Activated naive CD4-positive, alpha-beta T cell (primary cell): ENCODE measurements at places on chromosomes 2 and 18.

DNA sequence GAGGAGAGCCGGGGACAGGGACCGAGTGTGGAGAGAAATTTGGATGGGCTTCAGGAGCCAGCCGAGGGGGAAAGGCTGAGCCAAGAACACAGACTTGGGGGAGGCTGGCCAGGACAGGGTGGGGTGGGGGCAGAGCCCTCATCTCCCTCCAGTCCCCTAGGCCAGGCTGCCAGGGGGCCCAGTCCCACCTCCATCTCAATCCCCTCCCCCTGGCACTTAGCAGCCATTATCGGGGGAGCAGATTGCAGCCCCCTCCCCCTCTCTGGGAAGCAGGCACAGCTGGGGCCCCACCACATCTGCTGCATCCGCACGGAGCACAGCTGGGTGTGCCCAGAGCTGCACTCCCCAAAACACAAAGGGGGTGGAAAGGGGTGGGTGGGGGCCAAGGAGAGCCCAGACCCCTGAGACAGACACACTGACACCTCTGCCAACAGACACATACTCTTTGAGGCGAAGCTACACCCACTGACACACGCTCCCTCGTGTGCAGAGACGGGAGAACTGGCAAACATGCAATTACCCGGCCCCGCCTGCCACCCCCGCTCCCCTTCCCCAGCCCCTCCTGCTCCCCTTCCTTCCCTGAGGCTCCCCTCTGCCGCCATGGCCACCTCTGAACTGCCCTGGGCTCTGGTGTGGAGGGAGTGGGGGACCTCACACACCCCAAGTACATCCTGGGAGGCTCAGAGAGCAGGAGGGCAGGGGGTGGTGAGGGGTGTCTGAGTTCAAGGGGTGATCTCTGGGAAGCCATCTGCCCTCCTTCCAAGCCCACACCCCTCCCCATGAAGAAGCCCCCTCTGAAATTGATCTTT, 5.1 kb upstream of the ASIC4 start:
- DNase-seq: no peak

- DNase-seq: no peak
These were observed 97.2 kb downstream of the TDRD15 start for GRCh38 chr2:21220930-21221329.

DNA sequence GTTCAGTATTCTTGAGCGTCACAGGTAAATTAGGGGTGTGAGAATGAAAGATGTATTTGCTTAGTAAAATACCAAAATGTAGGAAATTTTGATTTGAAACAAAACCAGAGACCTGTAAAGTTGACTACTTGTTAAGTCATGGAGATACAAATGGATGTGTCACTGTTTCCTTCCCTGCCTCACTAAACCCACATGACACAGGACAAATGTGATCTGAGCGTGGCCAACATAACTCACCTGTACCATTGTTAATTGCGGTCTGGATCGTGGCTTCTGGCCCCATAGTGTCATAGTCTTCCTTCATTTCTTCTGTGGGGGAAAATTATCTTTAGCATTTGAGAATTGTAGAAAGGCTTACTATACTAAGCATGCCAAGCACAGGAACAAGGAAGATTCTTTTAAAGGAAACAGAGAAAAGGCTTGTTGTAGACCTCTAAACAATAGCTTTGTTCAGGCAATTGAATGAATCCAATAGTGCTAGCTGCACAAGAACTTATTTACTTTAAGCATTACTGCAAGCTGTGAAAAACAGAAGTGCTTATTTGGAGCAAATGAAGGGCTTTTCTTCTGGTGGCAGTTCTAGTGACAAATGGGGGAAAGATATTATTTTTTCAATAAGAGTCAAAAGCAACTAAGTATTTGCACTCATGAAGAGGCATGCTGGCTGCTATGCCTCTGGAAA, 95.2 kb downstream of the ZEB2 start:
- no peak for DNase-seq

DNA sequence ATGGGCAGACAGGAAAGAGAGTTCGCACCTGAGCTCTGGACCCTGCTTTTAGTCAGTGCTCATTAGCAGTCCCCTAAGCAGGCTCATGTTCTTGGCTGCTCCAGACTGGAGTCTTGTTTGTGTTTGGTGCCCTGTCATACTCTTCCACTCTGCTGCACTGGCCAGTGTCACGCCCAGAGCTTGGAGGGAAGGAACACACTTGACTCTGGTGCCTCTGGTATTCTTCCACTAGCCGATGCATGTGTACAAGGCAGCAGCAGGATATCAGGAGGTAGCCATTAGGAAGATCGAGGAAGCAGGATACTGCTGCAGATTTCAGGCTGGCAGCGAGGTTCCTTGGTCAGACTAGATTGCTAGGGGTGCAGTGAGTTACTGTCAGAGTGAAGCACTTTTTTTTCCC, 81.4 kb upstream of the B3GNT2 start:
- no peak for DNase-seq

GRCh38 chr2:120497261-120497977, 151.5 kb downstream of the INHBB start:
- DNase-seq: no peak

DNA sequence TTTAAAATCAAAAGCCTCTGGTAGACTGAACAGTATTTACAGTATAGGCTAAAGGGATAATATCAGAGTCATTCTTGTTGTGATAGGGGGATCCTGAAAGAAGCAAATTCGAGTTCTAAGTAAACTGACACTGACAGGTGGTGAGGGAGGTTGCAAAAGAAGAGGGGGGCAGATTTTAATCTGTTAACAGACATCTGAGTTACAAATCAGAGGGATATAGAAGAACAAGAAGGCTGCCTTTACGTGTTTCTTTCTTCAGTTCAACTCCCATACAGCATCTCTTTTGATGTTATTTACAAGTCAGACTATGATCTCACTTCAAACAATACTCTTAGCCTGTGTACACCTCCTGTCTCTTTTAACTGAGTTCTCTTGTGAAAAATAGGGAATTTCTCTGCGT, 16.3 kb upstream of the ITGA4 start:
- no peak for DNase-seq

DNA sequence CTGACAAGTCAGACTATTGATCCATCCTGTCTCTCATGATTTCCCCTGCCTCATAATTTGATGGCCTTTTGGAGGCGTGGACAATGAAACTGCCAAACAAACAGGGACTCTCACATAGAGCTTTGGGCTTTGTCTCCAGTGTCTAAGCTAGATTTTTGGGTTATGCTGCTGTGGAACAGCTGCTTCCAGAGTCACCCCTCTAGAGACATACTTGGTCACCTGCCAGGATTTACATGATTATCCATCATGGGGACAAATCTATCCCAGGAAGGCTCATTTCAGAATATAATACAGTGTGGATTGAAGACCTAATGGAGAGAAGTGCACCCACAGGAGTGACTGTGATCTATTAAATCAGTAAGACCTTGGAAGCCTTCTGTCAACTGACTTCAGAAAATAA, 159.6 kb downstream of the SLC8A1 start:
- DNase-seq: no peak

- DNase-seq: no peak
These were observed 196.8 kb upstream of the CYRIA start for GRCh38 chr2:16862471-16862870.

GRCh38 chr2:191933307-191934105, 86.6 kb upstream of the CAVIN2 start:
- DNase-seq: no peak

- DNase-seq: no peak
These were observed 80.2 kb downstream of the TGOLN2 start for GRCh38 chr2:85247610-85248009.

DNA sequence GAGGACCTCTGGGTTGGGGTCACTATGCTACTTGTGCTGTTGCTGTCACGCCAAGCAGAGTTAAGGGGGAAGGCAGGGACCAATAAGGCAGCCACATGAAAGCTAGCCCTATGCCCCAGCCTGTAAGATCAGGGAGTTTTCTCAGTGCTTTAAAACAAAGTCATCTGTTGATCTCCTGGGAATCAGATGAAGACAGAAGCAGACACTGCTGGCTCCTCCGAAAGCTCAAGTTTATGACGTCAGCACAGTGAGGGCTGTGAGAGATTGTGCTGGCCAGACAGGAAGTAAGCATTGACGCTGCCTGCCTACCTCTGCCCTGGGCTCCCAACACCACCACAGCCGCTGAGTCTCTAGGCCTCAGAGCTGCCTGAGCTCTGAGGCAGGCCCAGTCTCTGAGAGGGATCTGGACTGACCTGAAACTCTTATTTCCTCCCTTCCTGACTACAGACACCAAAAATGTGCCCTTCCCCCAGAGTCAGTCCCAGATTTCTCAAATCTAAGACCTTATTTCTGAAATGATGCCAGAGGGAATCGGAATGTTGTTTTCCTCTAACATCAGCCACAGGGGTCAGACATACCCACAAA, 118.1 kb upstream of the EPAS1 start:
- DNase-seq: no peak

DNA sequence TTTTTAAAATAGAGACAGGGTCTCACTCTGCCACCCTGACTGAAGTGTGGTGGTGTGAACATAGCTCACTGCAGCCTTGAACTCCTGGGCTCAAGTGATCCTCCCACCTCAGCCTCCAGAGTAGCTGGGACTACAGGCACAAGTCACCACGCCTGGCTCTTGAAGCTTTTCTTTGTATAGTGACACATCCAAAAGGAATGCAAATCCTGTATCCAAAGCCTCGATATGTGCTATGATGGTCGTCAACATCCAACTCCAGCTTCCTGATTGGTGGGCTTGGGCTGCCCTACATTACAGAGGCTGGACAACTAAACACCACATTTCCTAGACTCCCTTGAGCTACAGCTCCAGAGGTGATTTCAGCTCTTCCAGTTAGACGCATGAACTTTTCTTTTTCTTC, 101.7 kb upstream of the PGAP1 start:
- DNase-seq: no peak

- DNase-seq: no peak
These were observed 393.5 kb upstream of the RAB12 start for GRCh38 chr18:8215741-8216140.

DNA sequence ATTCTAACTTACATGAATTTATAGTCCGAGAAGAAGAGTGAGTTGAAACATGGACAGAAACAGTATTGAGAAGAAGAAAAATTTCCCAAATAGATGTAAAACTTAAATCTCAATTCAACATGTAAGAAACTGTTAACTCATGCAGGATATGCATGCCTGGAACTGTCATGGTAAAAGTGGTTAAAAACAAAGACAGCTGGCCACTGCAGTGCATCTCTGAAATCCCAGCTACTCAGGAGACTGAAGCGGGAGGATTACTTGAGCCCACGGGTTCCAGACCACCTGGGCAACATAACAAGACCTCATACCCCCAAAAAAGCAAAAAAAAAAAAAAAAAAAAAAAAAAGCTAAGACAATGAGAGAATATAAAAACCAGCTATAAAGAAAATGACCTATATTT, 93.0 kb upstream of the TTC27 start:
- DNase-seq: no peak

DNA sequence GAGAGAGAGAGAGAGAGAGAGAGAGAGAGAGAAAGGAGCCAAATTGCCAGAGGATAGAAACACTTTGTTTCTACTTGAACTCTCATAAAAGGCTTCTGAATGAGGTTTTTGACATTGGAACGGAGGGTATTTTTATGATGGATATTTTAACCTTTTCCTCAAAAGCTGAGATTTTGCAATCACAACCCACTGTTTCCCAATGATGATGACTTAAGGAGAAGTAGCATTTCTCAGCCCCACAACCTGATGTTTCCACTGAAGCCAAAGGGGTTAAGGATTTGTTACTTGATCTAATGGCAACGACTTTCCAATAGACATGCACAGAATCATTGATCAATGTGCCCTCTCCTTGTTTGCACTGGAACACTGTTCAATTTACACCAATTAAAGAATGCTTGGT, 67.1 kb upstream of the POU3F3 start:
- DNase-seq: no peak

- no peak for DNase-seq
These were observed 165.4 kb upstream of the ZFP36L2 start for GRCh38 chr2:43391878-43392215.

DNA sequence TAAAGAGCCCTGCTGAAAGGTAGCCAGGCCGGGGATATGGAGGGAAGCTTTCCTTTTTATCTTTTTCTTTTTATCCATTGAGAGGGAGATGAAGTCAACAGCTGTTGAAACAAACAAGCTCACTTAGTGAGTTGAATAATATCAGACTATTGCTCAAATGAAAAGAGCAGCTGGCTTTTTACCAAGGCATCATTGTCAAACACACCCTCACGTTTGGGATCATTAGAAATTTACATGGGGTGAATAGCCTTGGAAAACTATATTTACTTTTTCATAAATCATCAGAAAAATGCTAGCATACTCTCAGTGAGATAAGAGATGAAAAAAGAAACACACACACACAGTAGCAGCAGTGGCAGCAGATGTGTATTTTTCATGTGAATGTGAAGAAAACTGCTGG, 71.5 kb upstream of the HNMT start:
- no peak for DNase-seq

DNA sequence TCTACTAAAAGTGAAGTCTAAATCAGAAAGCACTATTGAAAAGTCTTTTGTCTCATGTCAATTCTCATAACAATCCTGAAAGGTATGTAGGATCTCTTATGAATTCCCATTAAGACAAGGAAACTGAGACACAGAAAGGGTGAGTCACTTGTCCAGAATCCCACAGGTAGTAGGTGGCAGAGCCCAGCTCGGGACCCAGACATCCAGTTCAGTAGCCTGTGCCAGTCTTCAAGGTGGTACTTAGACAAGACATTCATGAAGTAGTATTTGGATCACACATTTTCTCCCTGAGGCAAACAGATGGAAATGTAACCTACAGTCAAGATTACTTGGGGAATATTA, 14.8 kb upstream of the PARD3B start:
- DNase-seq: no peak

DNA sequence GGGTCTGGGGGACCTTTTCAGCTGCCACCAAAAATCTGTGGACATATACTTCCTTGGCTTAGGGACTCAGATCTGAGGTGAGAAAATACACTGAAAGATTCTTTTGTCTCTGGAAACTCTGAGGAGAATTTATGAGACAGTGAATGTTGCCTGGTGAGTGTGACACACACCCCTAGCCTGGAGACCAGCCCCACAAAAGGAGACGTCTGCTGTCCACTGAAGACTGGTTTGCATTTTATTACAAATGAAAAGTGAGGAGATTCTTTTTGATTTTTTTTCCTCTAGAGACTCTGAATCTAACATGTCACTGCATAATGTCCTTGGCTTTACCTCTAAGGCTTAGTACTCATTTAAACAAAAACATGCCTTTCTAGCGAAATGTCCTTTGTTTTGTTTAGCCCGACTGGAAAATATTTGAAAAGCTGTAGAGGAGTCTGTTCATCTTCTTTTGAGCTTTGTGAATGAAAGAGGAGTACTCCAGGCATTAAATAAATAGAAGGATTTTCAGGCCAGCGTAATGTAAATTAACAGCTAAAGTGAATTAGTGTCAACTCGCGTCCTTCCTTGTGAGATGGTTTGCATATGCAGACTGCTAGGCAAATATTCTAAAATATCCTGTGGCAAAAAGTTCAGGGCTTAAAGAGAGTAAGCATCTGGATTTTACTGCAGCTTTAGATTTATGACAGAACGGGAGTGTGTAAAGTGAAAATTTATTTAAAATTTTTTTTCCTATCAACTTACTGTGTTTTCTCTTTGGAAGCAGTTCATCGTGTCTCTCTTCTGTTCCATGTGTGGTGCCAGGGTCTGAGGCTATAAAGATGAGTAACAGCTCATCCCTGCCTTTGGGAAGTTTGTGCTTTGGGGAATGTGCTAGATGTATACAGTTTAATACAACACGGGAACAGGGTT, 125.4 kb downstream of the VWA3B start:
- DNase-seq: no peak

GRCh38 chr2:86203614-86204013, 4.4 kb downstream of the MRPL35 start:
- DNase-seq: no peak
